ENCODE measurements at places on chromosomes 1 and 21. TPM values are rescaled to one million over a fixed set of nuclear protein-coding genes. Genes with fewer than 3 reads are reported as not detected.

The DCST2 gene
- polyA plus RNA-seq = 0.81 TPM

The ITLN2 gene
- not detected for polyA plus RNA-seq

DNA sequence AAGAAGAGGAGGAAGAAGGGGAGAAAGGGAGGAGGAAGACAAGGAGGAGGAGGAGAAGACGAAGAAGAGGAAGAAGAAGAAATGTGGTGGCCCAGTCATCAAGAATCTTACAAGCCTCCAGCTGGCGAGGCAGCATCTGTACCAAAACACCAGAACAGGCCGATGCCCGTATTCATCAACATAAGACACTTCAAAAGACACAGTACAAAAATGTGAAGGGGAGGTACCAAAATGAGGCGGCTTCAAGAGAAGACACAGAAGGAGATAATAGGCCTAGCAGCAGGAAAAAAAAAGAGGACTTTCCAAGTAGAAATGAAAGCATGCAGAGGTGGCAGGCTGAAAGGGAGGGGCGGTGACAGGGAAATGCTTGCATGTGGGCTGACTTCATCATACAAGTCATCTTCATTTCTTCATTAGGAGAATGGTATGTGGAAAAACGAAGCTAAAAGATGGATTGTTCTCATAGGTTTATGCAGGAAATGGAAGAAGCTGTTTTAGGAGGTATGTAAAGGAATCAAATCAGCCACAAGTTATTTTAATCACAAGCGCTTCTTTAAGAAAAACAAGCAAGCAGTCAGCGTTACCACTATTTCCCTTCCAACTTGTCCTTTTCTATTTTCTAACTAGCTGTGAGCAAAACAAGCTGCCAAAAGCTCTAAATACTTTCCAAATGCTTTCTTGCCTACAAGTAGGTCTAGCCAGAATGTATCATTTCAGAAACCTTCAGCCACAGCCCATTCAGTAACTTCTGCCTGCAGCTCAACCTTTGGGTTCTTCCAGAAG, 192.3 kb downstream of the SLC45A1 start:
- peak; percentile 21 for DNase-seq

DNA sequence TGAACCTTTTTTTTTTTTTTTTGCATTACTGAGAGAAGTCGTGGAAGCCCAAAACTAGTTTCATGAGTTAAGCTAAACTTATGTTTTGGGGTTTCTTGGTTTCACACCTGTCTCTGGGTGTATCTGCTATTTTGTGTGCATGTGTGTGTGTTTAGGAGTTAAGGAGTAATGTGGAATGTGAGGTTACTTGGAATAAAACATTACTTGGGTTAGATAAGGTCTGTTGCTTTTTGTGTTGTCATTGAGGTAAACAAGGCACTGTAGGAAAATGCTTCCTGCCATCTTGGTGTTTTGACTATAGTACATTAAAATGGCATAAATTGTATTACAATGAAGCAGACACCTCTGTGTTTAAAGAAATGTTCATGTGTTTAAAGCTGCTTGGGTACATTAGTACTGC, 2.9 kb downstream of the TENT5C start:
- DNase-seq = no peak

DNA sequence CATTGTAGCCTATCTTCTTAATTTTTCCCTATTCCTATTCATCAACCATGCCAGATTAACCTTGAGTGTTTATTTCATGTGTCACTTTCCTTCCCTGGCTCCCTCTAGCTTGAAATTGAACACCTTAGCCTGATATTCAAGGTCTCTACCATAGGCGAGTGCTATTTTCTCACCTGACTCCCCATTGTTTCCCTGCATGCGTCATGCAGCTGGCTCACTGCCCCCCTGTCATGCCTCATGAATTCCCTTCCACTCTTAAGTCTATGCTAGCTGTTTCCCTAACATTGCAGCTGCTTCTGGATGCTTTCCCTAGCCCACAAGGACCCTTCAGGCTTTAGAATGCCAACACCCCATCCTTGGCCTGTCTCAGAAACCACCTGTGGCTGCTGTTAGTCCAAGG, 56.7 kb upstream of the CD1D start:
- DNase-seq = no peak

DNA sequence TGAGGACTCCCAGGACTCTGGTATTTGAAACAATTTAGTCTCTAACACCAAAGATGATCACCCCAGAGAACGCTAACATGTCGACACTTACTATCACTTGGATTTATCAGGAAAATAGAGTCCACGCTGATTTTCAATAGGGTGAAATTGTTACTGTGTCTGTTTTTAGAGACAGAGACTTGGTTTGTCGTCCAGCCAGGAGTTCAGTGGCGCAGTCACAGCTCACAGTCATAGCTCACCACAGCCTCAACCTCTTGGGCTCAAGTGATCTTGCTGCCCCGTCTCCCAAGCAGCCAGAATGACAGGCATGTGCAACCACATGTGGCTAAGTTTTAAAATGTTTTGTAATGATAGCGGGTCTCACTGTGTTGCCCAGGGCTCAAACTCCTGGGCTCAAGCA, 5.3 kb downstream of the SSU72 start:
- DNase-seq = no peak

DNA sequence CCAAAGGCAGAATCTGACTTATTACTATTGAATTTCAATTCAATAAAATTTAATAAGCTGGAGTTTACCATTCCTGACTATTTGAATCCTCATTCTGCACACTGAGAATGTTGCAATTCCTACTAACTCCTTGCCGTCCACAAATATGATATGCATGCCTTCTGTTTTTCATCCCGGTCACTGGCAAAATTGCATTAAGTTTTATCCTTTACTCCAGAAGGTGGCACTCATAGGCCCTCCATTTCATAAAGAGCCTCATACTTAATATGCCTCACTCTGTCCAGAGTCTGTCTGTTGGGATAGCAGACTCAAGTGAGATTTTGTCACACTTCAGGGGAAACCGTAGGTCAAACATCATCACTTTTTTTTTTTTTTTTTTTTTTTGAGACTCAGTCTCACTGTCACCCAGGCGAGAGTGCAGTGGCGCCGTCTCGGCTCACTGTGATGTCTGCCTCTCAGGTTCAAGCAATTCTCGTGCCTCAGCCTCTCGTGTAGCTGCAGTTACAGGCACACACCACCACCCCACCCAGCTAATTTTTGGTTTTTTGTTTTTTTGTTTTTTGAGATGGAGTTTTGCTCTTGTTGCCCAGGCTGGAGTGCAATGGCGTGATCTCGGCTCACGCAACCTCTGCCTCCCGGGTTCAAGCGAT, 27.3 kb downstream of the F11R start:
- DNase-seq = peak; percentile 43

- DNase-seq = no peak
These were observed 20.7 kb upstream of the PADI4 start for GRCh38 chr1:17287130-17287776.
